ENCODE measurements at places on chromosomes 16 and 17.

GRCh38 chr16:11554053-11554452 is 32.7 kb downstream of the LITAF start:
- DNase-seq: no peak

DNA sequence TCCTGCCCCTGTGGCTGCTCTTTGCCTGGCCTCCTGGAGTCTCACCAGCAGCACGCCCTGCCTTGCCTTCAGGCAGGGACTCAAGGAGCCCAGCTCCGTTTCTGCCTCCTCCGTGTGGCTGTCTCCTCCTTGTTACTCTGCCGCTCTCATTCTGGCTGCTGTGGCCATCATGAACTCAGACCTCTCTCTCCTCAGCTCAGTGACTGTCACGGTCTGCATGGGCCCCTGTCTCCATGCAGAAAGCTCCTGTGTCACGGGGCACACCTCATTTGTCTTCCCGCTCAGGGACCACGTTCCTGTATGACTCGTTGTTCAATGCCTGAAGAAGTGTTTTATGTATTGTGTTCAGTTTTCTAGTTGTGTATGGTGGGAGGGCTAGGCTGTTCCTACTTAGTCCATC is 25.3 kb downstream of the RPTOR start:
- DNase-seq: no peak

GRCh38 chr17:7388856-7389255 is 5.5 kb downstream of the PLSCR3 start:
- no peak for DNase-seq

GRCh38 chr17:2837147-2837561 is 40.9 kb downstream of the RAP1GAP2 start:
- DNase-seq: no peak

DNA sequence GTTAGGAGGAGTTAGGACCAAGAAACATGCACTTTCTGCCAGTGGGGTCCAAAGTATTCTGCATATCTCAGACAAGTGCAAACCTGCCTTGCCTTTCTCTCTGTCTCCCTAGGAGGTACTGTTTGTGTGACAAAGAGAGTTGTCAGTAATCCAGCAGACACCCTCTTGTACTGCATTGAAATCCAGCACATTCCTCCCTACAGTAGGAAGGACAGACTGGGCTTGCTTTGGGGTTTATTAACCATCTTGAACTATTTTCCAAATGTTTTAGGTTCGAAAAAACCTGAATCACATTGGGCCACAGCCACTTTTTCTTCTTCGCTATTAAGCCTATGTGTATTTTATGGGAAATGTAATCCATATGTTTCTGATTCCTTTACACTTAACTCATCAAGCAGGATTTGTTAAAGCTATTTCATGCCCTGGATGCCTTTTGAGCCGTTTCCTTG is 204.2 kb upstream of the KCNJ16 start:
- peak; percentile 36 for DNase-seq

GRCh38 chr16:65624229-65624628 is 502.4 kb upstream of the CDH11 start:
- no peak for DNase-seq

DNA sequence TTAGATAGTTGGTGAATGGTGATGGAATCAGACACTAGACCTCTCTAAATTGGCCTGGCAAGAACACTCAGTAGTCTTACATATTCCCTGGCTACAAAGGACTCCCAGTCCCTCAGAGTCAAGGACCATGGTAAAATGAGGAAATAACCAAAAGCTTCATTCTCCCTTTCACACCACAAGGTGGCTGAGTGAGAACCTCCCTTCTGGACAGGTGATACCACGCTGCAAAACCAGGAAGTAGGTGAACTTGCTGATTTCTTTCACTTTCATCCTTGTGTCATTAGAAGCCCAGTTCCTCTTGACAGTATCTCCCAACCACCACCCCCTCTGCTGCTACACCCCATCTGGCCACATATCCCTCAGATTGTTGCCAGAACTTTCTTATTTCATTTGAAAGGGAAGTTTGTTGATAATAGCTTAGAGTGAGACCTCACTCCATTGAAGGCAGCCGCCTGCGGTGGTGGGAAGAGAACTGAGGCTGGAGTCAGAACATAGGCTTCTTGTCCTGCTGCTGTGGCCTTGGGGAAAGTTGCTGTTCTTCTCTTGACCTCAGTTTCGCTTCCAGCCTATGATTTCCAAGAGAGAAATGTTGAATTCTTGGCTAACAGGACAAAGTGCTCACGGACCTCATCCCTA is 290.6 kb upstream of the CCL2 start:
- no peak for DNase-seq

DNA sequence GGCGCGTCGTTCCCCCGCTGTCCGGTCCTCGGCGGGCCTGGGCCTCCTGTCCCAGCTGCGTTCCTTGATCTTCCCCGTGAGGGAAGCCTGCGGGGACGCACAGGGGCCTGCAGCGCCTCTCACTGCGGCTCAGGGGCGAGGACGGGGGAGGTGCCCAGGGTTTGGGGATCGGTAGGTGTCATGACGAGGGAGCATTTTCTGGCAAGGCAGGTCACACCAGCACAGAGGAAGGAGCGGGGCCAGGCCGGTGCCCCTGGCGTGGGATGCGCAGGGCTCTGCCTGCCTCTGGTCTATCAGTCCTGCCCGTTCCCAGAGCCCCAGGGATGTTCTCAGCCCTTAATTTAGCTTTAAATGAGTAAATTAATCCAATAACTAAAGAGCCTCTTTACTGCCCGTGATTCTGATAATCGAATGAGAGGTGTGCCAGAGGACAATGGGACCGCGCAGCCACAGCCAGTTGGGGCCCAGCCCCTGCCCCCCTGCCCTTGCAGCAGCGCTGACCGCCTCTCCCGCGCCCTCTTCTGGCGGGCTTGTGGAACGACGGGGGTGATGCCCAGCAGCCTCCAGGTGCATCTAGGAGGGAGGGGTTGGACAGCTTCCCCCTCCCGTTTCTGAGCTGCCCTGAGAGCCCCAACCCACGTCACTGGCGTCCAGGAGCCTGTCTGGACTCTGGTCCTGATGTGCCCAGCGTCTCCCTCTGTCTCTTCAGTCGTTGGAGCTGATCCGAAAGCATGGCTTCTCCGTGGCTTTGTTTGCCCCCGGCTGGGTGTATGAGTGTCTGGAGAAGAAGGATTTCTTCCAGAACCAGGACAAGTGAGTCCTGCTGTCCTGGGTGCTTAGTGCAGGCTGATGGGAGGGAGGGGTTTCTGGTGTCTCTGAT is 7.9 kb downstream of the ENGASE start:
- DNase-seq: no peak

DNA sequence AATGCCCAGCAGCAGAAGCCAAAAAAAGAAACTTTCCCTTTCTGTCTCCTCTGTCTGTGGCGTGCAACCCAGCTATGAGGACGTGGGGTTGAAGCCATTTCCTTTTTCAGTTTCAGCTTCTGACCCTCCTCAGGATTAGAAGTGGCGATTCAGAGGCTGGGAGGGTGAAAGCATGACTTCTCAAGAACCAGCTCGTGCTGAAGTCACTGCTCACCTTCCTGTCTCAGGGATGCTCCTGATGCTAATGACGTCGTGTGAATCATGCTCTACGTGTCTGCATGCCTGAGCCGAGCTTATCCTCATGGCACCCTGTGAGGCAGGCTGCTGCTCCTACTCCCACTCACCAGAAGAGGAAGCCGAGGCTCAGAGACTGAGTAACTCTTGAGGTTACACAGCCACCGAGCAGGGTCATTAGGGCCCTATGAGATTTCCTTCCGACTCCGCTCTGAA is 5.7 kb upstream of the LPO start:
- peak; percentile 90 for DNase-seq

DNA sequence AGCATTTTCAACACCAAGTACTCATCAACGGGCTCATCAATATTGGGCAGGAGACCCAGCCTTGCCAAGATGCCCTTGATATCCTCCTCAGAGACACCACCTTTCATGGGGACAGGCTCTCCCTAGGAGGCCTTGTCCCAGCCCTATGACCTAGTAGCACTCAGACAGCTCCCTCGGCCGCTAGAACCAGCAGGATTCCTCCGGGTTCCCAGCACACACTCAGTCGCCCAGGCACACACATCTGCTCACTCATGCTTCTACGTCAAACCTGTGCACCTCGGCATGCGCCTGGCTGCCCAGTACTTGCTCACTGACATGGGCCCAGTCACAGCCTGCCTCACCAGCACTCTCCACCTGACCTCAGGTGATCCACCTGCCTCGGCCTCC is 17.0 kb downstream of the SRCIN1 start:
- no peak for DNase-seq

DNA sequence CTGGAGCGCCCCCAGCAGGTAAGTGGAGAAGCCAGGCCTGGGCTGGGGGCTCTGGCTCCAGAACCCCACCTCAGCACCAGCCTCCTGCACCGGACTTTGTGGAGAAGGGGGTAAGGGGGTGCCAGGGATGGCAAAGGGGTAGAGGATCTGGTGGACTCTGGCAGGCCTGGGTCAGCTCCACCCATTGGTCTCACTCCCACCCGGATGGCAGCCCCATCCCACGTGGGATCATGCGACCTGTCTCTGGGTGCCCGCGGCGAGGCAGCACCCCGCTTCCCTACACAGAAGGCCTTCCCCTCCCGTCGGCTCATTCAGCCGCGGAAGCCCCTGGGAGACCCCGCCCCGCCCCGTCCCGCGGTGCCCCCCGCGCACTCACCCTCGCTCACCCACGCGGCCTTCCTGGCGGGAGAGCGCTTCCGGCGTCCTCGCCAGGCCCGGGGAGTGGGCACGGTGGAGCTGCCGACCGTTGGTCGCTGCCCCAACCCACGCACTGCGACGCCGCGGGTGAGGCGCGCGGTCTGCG is 498 bp upstream of the PLEKHG4 start:
- DNase-seq: no peak

- DNase-seq: no peak
Observed at GRCh38 chr17:80262291-80262690, 1.6 kb downstream of the RNF213 start.

GRCh38 chr16:28876019-28876659 is 2.1 kb upstream of the ATP2A1 start:
- no peak for DNase-seq

- DNase-seq: no peak
Observed at GRCh38 chr17:15926039-15926740, 18.7 kb upstream of the ADORA2B start.

DNA sequence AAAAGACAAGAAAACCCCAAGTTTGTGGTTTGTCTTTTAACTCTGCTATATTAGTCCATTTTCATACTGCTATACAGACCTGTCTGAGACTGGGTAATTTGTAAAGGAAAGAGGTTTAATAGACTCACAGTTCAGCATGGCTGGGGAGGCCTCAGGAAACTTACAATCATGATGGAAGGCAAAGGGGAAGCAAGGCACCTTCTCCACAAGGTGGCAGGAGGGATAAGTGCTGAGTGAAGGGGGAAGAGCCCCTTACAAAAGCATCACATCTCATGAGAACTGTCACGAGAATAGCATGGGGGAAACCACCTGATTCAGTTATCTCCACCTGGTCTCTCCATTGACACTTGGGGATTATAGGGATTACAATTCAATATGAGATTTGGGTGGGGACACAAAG is 13.5 kb upstream of the ADAM11 start:
- DNase-seq: no peak

- DNase-seq: no peak
Observed at GRCh38 chr17:38357486-38358123, 6.0 kb downstream of the SOCS7 start.

DNA sequence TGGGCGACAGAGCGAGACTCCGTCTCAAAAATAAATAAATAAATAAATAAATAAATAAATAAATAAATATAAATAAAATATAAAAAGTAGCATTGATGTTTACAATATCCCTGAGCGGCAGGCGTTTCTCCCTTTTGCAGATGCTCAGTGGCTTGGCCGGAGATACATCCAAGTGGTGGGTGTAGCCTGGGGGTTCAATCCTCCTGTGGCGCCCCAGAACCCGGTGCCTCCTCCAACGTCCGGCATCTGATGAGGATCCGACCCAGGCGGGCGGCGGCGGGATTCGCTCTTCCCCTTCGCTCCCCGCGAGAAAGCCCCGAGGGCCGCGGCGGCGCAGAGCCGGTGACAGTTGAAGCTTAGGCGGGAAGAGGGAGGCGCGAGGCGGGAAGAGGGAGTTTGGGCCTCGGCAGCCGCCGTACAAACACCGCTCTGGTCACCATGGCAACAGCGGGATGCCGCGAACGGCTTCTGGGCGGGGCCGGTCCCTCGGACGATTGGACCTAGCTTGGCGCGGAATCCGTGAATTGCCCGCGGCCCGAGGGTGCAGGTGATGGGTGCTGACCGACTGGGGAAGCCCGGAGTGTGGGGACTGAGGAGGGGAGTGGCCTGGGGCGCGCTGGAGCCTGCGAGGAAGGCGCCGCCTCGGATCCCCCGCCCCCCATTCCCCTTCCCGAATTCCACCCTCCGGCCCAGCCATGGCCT is 12.7 kb upstream of the ALDOA start:
- no peak for DNase-seq

GRCh38 chr17:27489045-27489715 is 32.9 kb downstream of the KSR1 start:
- DNase-seq: no peak

DNA sequence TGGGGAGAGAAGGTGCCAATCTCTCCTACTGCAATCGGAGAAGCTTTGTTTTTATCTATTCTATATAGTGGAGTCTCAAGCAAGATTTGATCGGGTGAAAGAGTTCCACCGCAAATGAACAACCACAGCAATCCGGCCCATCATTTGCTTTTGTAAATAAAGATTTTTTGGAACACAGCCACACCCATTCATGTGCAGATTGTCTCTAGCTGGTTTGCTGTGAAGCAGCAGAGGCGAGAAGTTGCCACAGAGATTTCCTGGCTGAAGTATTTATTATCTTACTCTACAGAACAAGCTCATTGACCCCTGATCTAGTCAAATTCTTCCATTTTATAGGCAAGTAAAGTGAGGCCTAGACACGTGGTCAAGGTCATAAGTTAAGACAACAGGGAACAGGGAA is 195.5 kb upstream of the TNRC6C start:
- no peak for DNase-seq

GRCh38 chr17:55996826-55997225 is 156.4 kb upstream of the ANKFN1 start:
- no peak for DNase-seq

DNA sequence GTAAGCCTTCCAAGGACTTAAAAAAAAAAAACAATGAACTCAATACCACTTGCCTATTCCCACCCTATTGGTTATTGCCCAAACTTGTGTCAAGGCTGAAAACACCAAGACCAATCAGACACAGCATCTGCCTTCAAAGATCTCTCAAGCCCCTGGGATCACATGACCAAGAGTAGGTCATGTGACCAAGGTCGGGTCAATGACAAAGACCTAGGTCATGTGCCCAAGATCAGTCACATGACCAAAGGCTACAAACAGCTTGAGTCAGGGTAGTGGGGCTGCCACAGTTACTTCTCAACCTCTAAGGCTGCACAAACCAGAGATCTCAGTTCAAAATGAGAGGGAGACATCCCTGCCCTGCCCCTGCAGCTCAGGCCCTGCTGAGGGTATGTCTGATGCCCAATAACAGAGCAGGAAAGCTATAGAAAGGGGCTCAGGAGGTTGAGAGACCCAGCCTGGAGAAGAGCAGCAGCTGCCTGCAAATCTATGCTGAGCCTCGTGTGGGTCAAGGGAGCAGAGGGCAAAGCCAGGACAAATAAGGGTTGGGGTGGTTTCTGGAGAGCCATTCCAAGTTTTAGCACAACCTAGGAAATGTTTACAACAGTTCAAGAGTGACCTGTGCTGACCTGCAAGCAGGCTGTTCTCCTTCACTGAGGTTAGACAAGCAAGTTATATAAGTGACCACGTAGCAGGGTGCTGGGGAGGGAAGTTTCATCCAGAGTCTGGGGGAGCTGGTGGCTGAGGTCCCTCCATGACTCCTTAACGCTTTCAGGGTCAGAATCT is 48.8 kb downstream of the PIMREG start:
- DNase-seq: no peak

All from non-pigmented ciliary epithelial cell (primary cell).